ENCODE measurements at places on chromosomes 4 and X.

DNA sequence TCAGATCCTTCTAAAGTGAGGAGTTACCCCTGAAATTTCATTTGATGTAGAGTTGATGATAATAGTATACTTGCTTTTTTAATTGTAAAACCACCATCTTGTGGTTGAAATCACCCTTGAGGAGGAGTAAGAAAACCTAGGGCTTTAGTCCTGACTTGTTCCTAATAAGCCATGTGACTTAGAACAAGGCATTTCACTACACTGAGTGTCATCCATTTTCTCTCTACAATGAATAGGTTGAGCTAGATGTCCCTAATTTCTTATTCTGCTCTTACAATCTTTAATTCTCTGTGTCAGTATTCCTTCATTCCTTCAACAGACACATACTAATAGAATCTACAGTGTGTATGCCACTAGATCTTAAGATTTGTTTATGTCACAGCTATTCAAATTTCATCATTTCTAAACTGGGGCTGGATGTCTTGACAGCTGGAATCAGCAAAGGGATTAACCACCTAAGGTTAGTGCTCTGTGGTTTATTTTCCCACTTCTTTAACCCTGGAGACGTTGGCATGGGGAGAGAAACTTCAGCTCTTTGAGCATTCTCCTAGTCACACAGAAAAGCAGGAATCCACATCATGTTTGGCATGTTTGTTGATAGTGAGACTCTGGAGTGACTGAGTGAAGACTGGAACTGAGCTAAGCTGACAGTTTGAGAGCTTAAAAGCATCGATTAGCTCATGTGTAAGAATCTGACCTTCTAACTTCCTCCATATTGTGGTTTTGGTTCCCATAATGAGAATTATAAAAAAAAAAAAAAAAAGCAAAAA, 246.3 kb downstream of the NDST4 start:
- DNase-seq: no peak

- peak; percentile 27 for DNase-seq
These were observed 30.0 kb downstream of the BBS12 start for GRCh38 chr4:122762520-122762919.

DNA sequence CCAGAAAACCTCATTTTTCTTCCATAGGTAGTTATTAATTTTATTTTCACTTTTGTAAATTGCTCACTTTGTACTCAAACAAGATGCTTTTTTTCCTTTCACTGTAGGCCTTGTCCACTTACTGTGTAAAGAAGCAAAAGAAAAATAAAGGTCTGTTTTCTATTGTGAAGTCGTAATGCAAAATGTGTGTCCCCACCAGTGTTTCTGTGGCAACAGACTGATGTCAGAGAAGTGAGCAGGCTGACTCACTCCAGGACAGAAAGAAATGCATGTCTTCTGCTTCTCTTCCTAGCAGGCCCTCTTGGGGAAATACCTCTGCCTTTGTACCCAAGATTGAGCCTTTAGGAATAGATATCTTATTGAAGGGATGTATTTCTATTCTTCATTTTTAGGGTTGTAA, 30.3 kb downstream of the INPP4B start:
- no peak for DNase-seq

- no peak for DNase-seq
These were observed 73.4 kb downstream of the RELL1 start for GRCh38 chr4:37612811-37613210.

GRCh38 chrX:56987741-56988140, 7.6 kb downstream of the SPIN3 start:
- DNase-seq: no peak

GRCh38 chr4:55336138-55337034, 9.7 kb upstream of the SRD5A3 start:
- DNase-seq: no peak

GRCh38 chrX:3370656-3371055, 24.2 kb upstream of the MXRA5 start:
- DNase-seq: no peak

DNA sequence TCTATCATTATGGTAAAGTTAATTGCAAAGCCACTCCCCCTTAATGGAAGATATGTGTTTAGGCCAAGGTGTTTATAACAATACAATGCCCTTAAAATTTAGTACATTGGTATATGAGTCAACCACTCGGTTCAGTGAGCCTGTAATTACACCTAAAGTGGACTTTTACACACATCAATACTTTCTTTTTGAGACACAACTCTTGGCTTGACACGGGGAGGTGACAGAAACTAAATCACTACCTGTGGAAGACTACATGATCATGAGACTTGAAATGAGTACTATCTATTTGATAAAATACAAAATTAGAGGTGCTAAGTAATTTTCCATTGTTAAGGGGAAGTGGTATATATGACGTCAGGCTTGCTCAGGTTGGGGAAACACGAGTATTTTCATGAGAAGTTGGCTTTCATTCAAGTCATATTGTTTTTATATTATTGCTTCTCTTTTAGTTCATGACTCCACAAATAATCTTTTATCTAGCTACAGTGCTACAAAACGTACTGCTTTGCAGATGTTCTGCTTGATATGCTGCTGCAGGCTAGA, 918.3 kb downstream of the ARAP2 start:
- DNase-seq: no peak

DNA sequence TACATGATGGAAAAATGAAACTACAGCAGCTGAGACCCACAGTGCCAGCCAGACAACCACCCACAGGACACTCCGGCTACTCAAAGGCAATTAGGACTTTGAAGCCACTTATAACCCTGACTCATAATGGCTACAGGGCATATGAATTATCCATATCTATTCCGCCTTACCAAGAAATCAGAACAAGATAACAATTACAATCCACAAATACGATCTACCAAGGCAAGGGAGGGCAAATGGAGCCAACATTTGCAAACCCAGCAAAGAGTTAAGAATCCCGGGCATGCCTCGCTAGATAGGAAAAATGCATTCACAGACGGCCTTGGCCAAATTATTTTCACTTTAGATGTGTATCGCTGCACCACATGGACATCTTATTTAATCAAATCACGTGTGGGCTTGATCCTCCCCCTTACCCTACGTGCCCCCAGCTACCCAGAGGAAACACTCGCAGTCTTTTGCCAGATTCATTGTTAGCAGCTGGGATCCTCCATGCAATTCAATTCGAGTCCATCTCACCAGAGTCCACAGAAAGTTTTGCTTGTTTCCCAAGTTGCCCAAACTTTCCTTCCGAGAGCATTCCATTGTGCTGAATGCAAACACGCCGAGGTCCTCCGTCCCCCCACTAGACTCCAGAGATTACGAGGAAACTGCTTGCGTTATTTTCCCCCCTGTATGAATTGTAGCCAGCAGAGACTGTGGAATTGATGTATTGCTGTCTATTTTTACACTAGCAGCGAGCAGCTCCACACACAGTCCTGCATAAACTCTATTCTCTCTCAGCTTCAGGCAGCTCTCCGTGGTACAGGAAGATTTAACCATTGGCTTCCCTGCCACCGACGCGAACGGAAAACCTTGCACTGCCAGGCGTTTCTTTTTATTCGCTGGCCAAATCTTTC, 1.2 kb downstream of the PPARGC1A start:
- no peak for DNase-seq

GRCh38 chr4:155881555-155881954, 15.5 kb upstream of the ASIC5 start:
- DNase-seq: no peak

GRCh38 chr4:98232202-98232601, 29.0 kb upstream of the RAP1GDS1 start:
- DNase-seq: no peak

GRCh38 chr4:123170843-123171242, 225.8 kb upstream of the SPRY1 start:
- no peak for DNase-seq

DNA sequence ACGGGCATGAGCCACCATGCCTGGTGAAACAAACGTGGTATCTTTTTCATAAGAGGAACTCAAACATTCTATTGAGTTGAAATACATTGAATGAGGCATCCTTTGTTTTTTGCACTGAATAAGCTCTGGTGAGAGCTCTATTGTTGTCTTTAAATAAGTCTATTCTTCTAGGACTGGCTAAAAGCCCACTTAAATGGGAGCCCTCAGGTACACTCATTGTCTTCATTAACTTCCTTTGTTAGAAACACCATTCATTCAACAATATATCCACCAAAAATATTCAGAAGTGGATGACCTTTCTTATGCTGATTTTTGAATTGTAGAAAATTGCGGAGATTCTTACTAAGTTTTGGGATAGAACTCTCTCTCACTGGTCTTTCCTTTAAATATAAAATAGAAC, 568.0 kb downstream of the IL1RAPL1 start:
- DNase-seq: no peak

- peak; percentile 11 for DNase-seq
These were observed 4.4 kb downstream of the MTMR1 start for GRCh38 chrX:150697641-150698040.

DNA sequence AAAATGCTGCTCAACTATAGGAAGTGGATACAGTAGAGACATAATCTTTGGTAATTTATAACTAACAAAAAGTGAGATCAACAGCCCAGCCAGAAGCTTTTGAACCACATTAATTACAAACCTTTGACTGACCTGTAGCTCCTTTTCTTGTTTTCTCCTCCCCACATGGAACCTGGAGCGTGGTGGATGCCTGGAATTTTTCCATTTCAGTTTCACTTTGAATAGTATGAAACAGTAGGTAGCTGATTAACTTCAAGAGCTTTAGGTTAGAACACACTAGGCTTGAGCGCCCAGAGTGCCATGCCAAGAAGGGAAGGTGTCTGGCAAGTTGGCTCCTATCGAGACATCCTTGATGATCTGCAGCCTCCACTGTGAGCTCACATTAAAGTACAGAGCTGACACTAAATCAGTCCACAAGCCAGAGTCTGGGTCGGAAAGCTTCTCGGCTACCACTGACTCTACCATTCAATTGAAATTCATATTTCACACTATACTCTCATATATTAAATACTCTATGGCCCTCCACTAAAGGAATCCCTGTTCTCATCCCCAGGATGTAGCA, 143.4 kb downstream of the GLRA2 start:
- no peak for DNase-seq

DNA sequence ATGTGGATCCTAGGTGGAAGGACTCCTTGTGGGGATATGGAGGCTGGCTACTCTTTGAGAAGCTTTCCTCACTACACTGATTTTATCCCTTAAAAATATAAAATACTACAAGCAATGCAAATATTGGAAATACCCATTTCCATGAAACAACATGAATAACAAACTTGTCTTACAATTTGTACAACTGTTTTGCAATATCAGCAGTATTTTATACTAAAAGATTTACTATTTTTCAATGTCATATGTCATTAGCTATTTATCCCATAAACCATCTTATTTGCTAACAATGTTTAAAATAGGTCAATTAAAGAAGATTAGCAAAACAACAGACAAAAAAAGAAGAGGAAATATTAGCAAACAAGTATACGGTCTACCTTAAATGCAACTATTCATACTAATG, 1674.1 kb downstream of the PCDH7 start:
- DNase-seq: no peak

- DNase-seq: no peak
These were observed 153.1 kb upstream of the VCX start for GRCh38 chrX:7689791-7690412.

- no peak for DNase-seq
These were observed 176.9 kb upstream of the ARHGAP24 start for GRCh38 chr4:85298037-85298436.

DNA sequence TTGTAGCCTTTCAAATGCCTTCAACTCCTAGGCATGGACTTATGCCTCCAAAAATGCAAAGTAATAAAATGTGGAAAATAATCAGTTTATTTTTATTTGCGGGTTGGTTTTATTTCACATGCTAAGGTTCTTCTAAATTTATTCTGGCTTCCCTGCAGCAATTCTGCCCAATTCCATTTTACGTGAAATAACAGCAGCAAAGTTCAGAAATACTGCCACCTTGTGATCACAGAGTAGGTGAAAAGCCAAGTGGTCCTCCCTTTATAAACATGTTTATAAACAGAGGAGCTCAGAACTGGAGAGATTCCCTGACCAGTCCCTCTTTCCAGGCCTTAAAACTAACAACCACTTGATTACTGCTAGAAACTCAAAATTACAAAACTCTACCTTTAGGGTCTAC, 14.7 kb upstream of the DCHS2 start:
- DNase-seq: no peak

- no peak for DNase-seq
These were observed 155.1 kb upstream of the FGF13 start for GRCh38 chrX:138866643-138867042.

DNA sequence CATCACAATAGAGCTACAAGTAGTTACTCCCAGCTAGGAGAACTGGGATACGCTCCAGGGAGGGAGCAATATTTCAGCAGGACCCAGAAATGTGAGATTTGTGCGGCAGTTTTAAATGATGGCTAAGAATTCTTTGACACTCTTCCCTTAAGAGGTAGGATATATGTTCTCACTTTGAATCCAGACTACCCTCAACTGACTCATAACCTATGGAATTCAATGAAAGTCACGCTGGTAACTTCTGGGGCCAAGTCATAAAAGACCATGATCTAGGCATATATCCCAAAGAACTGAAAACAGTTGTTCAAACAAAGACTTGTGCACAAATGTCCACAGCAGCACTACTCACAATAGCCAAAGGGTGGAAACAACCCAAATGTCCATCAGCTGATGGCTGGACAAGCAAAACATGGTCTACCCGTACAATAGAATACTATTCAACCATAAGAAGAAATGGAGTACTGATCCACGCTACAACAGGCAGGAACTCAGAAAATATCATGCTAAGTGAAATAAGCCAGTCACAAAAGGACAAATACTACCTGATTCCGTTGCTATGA, 10.5 kb downstream of the CD99L2 start:
- DNase-seq: no peak

DNA sequence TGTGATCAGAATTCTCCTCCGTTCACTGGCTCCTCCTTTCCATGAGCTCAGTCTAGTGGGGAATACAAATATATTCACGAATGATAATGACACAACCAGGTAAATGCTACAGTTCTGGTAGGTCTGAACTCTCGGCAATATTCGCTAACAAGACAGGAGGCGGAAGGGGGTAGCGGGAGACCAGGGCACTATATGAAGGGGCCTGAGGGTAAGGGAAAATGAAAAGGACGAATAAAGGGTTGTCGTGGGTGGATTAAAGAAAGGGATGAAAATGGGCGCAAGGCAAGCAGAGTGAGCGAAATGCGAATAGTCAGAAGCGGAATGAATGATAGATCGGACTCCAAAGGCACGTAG, 743 bp downstream of the NKAP start:
- DNase-seq: no peak

- no peak for DNase-seq
These were observed 79.4 kb downstream of the PJA1 start for GRCh38 chrX:69085826-69086225.

GRCh38 chrX:40158036-40158706, 60.4 kb upstream of the BCOR start:
- no peak for DNase-seq

DNA sequence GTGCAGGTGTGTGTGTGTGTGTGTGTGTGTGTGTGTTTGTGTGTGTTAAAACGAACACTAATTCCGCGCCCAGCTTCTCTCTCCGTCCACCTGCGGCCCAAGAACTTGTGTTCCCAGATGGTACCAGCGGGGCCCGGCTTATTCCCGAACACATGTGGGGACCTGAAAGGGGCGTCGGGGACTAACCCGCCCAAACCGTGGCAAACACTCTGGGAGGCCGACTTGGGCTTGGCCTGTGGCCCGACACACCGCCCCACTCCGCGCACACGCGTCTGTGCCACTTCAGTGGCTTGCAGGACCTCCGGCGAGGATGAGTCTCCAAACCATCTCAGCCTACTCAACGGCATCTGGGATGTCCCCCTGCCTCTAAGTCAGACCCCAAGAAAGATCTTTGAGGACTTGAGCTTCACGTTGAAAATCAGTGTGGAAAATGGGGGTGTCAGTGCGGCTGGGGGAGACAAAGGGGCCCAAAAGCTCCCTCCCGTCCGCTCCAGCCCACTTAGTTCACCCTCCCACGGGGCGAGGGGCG, 790 bp upstream of the HHIP start:
- DNase-seq: no peak
